ENCODE measurements at places on chromosomes 7 and 10. TPM values are rescaled to one million over a fixed set of nuclear protein-coding genes. Genes with fewer than 3 reads are reported as not detected.

The NKX2-3 gene
- total RNA-seq: not detected

The PBLD gene
- total RNA-seq: 2.1 TPM

The SLC39A12 gene
- not detected for total RNA-seq

The SFTPD gene
- total RNA-seq: under 0.01 TPM

The IFIT2 gene
- 2.0 TPM for total RNA-seq

The NODAL gene
- total RNA-seq: not detected

The TRRAP gene
- total RNA-seq: 13.1 TPM

The PCGF6 gene
- total RNA-seq: 7.6 TPM

The DUSP5 gene
- total RNA-seq: 27.4 TPM

The OR9A2 gene
- not detected for total RNA-seq

The MRLN gene
- not detected for total RNA-seq

The WDR86 gene
- total RNA-seq: 6.7 TPM

The TMEM270 gene
- not detected for total RNA-seq

The SEMA3C gene
- total RNA-seq: 99.4 TPM

The PON3 gene
- total RNA-seq: not detected

The CPEB3 gene
- 0.30 TPM for total RNA-seq

The UNCX gene
- total RNA-seq: not detected

The OPN4 gene
- total RNA-seq: not detected

The PDK4 gene
- 0.45 TPM for total RNA-seq

The PPP1R17 gene
- total RNA-seq: not detected

The PKD1L1 gene
- total RNA-seq: under 0.01 TPM

The ORAI2 gene
- 38.8 TPM for total RNA-seq

The WNT8B gene
- not detected for total RNA-seq

The AMZ1 gene
- not detected for total RNA-seq

The POM121 gene
- 7.9 TPM for total RNA-seq

The RAB11FIP2 gene
- total RNA-seq: 6.1 TPM

The HOXA4 gene
- total RNA-seq: 3.1 TPM

The CCL24 gene
- total RNA-seq: not detected

The GPER1 gene
- 4.2 TPM for total RNA-seq

The SORBS1 gene
- 0.34 TPM for total RNA-seq

The GCC1 gene
- 15.1 TPM for total RNA-seq

The TFR2 gene
- total RNA-seq: 0.17 TPM

All from bronchus fibroblast of lung (primary cell).